ENCODE measurements at places on chromosomes 1 and 21.

DNA sequence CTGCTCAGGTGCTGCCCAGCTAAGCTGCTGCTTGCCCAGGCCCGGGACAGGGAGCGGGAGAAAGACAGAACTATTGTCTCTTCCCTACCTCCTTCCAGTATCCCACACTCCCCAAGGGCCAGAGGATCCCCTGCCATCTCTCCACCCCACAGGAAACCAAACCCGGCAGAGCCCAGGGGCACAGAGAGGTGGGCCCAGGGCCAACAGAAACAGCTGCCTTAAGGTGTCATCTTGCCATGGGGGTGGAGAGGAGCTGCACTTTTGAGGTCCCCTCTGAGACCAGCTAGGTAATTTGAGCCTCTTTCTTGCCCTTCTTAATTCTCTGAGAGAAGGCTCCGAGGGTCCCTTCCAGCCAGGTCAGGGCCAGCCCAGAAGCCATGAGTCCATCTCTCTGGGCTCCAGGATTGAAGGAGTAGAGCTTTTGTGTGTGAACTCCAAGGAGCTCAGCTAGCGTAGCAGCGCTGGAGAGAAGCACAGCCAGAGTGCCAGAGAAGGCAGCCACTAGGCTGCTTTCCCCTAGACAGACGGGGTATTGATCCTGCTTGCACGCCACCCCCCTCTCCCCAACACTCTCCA is 9.7 kb upstream of the GPR61 start:
- DNase-seq, result peak; percentile 37

GRCh38 chr1:91778964-91779363 is 107.0 kb downstream of the TGFBR3 start:
- DNase-seq, result no peak

DNA sequence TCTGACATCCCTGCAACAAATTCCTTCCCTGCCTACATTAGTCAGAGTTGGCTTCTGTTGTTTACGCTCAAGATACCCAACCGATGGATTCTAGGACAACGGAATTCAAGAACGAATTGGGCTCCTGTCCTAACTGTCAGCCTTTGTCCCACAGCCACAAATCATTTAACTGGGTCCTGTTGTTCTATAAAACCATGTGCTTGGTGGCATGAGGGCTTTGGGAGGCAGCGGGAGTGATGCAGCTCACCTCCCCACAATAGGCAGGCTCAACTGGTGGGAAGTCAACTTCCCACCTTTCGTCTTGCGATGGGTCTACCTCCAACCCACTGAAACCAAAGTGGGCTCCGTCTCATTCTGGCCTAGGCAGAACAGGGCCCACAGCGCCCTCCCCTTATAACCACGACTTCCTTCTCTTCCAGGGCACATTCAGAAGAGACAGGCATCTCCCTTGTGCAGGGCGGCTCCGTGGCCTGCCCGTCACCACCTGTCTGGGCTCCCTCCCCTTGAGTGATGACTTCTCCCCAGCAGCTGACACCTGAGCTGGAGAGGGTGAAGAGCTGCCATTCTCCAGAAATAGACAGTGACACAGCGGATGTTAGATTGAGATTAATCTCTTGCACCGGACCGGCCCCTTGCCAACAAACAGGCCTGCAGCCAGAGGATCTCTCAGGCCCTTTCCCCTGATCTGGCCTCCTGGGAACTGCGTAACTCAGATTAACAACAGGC is 26.5 kb downstream of the LRRC38 start:
- DNase-seq, result no peak

DNA sequence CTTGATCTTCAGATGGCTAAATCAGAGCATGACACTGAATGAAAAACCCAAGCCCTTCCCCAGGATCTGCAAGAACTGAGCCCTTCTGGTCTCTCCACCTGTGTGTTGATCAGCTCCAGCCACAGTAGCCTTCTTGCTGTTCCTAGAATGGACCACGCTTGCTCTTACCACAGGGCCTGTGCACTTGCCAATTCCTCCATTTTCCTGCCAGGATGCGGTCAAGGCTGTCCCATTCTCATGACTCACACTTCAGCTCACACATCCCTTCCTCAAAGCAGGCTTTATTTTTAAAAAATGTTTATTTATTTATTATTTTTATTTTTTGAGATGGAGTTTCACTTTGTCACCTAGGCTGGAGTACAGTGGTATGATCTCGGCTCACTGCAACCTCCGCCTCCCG is 43.6 kb upstream of the GRHL3 start:
- no peak for DNase-seq

DNA sequence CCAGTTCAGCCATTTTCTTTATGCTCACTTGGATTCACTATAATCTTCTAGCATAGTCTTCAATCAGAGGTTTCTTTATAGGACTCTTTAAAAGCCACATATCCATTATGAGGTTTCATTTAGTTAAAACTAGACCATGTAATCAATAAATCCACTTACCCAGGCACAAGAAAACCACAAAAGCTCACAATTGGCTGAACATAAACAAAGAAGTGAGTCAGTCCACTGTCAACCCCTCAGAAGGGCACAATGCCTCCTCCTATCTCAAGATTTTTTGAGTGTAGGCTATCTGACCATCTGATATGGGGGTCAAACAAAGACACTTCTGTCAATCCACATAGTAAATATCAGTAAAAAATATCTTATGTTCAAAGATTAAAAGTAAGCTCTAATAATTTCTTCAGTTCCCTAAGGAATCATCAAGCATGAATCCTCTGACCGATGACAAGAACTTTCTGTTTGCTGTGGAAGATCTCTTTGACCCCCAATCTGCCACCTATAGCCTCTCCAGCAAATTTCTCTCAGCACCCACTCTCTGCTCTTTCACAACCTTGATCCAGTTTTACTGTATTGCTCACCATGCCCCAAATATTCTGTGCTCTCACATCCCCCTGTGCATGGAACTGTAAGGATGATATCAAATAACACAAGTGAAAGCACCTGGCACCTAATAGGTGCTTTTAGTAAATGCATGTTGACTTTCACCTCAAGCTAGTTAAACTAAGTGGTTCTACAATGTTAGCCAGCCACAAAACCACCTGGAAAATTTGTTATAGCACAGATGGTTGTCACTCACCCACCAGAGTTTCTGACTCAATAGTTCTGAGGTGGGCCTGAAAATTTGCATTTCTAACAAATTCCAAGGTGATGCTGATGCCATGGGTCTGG is 16.7 kb downstream of the RAB3B start:
- no peak for DNase-seq

GRCh38 chr1:181091309-181092040 is 3.0 kb downstream of the IER5 start:
- no peak for DNase-seq

DNA sequence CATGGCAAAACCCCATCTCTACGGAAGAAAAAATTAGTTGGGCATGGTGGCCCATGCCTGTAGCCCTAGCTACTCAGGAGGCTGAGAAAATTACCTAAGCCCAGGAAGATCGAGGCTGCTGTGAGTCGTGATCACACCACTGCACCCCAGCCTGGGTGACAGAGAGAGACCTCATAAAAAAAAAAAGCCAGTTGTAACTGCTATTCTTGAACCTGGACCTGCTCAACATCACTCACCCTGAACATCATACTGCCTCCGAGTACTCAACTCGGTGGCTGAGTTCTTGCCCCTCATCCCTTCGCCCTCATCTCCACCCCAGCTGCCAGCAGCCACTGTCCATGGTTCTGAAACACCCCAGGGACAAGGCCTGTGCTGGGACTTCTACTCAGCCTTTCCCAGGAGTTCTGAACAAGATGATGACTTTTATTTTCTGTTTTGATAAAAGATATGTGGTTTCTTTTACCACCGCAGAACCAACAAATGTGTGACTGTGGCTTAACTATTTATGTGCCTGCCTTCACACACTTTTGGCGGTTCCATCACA is 5.4 kb upstream of the DISP3 start:
- peak; percentile 80 for DNase-seq

- no peak for DNase-seq
Observed at GRCh38 chr1:20462397-20462796, 23.6 kb downstream of the CAMK2N1 start.

GRCh38 chr1:46077644-46078043 is 54.8 kb downstream of the PIK3R3 start:
- no peak for DNase-seq

DNA sequence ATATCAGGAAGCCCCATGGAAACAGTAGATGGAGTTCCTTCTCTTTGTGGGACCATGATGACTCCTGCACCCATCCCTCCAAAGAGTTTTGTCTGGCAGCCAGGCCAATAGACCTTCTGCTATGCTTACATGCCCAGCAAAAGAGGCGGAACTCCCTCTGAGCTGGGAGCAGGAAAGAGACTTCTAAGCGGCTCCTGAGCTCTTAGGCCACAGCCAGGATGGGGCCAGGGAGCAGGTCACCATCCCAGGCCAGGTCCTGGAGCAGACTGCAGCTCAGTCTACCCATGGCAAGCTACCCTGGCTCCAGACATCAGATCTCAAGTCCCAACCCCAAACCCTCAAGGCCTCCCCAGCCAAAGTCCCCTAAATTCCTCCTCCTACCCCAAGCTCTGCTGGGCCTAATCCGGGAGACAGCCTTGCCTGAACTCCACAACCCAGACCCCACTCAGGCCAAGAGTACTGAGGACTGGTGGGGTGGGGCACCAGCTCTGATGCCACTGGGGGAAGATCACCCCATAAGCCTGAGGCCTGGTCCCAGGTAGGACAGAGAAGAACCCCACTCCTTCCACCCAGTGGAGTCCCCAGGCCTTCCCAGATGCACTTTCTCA is 387.9 kb downstream of the MATN1 start:
- DNase-seq, result no peak

DNA sequence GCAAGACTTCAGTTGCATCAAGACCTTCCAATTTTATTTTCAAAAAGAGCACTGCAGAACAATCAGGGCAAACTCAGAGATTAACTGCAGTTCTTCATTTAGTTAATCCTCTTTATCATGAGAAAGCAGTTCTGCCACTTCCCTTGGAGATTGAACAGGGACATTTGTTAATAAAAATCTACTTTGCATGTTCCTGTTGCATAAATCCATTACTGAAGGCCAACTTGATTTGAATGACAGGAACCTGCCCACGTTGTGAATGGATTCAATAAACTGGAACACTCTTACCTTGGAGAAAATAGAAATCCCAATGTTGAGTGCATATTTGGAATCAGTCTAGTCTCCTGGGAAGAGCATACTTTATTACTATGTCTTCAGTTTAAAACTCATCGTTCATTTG is 19.6 kb upstream of the PLD5 start:
- DNase-seq, result no peak

- no peak for DNase-seq
Observed at GRCh38 chr1:237205400-237206064, 163.5 kb downstream of the RYR2 start.

- DNase-seq, result no peak
Observed at GRCh38 chr1:70411360-70411844, 334 bp downstream of the CTH start.

DNA sequence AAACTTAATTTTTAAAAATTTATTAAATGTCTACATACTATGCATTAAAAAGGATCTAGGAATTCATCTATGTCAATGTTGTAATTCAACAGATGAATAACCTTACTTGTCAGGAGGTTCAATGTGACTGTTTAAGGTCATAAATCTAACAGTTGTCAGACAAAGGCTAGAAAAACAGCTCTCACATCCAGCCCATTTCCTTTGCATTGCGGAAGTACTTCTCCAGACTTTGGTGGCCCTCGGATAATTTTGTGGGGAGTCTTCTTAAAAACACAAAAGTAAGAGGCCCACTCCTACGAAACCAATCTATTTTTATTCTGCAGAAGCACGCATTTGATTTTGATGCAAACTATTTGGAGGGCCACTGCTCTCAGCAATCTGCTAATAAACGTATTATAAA is 122.6 kb upstream of the CHRM3 start:
- DNase-seq, result no peak

DNA sequence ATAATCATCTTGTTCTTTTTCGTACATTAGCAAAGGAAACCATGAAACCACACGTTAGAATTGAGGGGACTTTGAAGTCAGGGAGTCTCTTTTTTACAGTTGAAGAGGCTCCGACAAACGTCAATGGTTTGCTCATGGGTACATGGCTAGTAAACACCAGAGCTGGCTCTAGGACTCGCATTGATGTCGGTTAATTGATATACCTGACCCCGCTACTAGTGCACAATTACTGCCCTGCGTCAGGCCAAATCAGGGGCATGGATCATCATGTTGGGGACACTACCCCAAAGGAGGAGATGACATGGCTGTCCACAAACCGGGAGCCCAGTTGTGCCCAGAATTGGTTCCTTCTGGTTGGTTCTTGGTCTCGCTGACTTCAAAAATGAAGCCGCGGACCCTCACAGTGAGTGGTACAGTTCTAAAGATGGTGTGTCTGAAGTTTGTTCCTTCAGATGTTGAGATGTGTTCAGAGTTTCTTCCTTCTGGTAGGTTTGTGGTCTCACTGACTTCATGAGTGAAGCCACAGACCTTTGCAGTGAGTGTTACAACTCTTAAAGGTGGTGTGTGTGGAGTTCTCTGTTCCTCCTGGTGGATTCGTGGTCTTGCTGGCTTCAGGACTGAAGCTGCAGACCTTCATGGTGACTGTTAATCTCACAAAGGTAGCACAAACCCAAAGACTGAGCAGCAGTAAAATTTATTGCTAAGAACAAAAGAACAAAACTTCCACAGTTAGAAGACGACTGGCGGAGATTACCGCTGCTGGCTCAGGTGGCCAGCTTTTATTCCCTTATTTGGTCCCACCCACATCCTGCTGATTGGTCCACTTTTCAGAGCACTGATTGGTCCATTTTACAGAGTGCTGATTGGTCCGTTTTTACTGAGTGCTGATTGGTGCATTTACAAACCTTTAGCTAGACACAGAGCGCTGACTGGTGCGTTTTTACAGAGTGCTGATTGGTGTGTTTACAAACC is 126.9 kb upstream of the ERRFI1 start:
- no peak for DNase-seq

- no peak for DNase-seq
Observed at GRCh38 chr1:48943826-48944225, 167.1 kb upstream of the BEND5 start.

GRCh38 chr1:20878799-20879198 is 91.7 kb upstream of the HP1BP3 start:
- no peak for DNase-seq

GRCh38 chr1:166176416-166176815 is 9.6 kb upstream of the FAM78B start:
- no peak for DNase-seq

- DNase-seq, result peak; percentile 65
Observed at GRCh38 chr1:172723251-172723650, 64.3 kb downstream of the FASLG start.

DNA sequence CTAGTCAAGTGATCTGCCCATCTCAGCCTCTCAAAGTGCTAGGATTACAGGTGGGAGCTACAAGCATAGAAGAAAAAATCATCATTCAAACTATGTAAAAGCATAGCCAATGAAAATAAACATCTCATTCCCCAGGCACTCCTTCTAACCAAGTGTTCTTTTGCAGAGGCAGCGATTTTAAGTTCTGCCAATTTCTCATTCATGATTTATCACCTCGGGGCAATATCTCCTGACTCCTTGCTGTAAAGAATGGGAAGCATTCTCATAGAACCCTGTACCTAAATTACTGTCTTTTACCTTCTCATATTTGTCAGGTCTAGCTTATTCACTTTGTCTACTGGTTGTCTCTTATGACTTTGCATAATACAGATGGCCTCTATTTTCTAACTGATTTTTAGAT is 32.5 kb upstream of the IVNS1ABP start:
- DNase-seq, result no peak

Data from islet precursor cell (in vitro differentiated cells).